ENCODE measurements at places on chromosomes 3 and 15.

GRCh38 chr3:135739779-135740178 lies 225.7 kb upstream of the PPP2R3A start:
- DNase-seq = no peak

- no peak for DNase-seq
These were observed 267.3 kb downstream of the LPP start for GRCh38 chr3:188421151-188421821.

- no peak for DNase-seq
These were observed 115.7 kb upstream of the STT3B start for GRCh38 chr3:31416980-31417379.

DNA sequence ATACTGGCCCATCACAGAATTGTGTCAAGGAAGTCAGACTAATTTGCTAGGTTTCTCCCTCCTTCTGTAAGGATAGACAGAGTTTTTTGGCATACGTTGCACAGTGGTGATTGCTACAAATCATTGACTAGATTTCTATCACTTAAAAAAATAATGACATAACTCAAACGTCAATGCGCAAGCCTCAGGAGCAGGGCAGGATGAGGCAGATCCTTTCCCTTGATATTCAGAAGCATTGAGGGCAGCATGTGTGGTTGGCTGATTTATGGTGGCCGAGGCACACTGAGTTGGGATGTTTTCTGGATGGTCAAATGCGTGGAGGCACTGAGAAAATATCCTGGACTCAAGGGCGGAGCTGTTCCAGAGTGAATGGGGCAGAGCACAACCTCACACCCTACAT lies 14.4 kb downstream of the THSD4 start:
- no peak for DNase-seq

GRCh38 chr3:175238801-175239200 lies 379.7 kb downstream of the NAALADL2 start:
- no peak for DNase-seq

GRCh38 chr3:4583416-4583815 lies 90.3 kb downstream of the ITPR1 start:
- DNase-seq = no peak
